ENCODE measurements at places on chromosomes 5 and 9. TPM values are rescaled to one million over a fixed set of nuclear protein-coding genes. Genes with fewer than 3 reads are reported as not detected.
A peak's percentile ranks its signal among the peaks of the same experiment; 100 is the strongest.

GRCh38 chr5:96957254-96958049 lies 21.6 kb downstream of the LNPEP start:
- no peak for DNase-seq

The IRX2 gene
- total RNA-seq: not detected

The MEIKIN gene
- total RNA-seq: 3.6 TPM

The EFNA5 gene
- total RNA-seq: not detected

The C9 gene
- not detected for total RNA-seq

GRCh38 chr5:176875783-176876505 lies 23.2 kb downstream of the HK3 start:
- no peak for DNase-seq

DNA sequence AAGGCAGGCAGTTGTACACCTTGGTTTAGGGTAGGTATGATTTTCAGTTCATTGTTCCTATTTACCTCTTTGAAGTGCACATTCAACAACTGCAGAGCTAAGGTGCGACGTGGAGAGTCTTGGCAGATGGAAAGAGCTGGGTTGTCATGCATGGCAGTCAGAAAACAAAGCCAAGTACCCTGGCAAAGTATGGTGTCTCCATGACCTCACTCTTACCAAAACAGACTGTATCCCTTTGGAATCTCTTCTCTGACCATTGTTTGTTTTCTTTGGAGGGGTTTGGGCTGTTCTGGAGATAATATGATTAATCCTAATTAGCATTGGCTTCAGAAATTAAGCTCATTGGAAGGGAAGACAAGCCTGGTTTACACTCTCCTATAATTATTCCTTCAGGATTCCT lies 665.7 kb downstream of the DNAH5 start:
- no peak for DNase-seq

DNA sequence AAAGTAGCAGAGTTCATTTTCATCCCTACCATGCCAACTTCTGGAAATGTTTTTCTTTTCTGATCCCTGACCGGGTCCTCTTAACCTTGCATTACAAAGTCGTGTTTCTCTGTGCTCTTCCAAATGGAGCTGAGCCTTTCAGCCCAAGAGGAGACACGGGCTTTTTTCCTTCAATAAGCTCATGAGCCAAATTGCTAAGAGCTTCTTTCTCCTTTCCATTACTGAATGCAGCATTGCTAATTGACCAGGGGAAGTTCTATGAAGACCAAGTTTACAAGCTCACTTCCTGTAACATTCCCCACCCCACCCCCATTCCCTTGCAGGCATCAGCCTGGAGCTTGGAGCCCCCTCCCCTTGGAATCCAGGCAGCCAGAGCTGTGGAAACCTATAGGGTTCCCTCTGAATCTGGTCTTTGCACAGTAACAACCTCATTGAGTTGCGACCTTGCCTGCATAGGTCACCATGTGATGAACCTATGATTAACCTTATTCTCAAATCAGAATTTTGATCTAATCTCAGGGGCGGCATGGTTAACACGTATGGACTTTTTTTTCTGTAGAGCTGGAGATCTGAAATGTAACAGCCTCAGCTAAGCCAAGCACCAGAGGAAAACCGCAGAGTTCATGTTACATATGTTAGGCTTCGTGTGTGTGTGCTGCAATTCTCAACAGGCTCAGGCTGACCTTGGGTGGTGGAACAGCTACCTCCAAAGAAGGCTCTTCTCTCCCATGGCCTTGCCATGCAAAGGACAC lies 395.7 kb upstream of the ZNF462 start:
- DNase-seq: no peak

- DNase-seq: no peak
These were observed 853 bp downstream of the DCP2 start for GRCh38 chr5:112977440-112977861.

The PFN3 gene
- total RNA-seq: not detected

DNA sequence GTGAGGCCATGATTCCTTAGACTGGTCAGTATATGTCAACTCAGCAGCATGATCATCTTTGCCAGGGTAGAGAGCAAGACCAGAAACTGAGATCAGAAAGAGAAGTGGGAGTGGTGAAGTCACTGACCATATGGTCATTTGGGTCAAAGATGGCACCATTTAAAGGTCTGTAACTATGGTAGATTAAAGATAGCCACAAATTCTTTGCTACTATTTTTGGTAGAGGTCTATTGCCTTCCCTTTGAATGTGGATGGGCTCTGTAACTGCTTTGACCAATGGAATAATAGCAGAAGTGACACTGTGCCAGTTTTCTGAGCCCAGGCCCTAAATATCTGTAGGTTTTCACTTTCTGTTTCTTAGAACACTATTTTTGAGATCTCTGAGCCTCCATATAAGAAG lies 117.6 kb downstream of the PCSK1 start:
- no peak for DNase-seq

DNA sequence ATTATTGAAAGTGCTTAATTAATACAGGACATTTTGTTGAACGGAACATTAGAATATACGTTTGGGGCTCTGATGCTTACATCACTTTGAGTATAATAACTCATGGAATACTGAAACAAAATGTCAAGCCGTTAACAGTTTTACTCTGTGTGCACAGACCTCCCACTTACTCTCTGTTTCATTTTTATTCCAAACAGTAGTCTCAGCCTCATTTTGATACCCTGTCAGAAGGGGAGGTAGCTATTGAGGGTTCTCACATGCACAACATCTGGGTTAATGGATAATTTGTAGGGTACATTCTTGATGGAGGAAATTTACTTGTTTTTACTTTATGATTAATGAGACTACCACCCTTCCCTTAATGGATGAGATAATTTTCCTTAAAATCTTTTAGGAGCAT lies 59.0 kb downstream of the SCAMP1 start:
- DNase-seq: no peak

The SPAG8 gene
- total RNA-seq: 5.6 TPM

The DIAPH1 gene
- 211 TPM for total RNA-seq

The FAM13B gene
- 66.6 TPM for total RNA-seq

GRCh38 chr9:376115-376514 lies 161.4 kb downstream of the DOCK8 start:
- DNase-seq: no peak

GRCh38 chr5:124583469-124584350 lies 162.7 kb downstream of the ZNF608 start:
- no peak for DNase-seq

GRCh38 chr9:95605816-95606488 lies 89.2 kb upstream of the PTCH1 start:
- no peak for DNase-seq

DNA sequence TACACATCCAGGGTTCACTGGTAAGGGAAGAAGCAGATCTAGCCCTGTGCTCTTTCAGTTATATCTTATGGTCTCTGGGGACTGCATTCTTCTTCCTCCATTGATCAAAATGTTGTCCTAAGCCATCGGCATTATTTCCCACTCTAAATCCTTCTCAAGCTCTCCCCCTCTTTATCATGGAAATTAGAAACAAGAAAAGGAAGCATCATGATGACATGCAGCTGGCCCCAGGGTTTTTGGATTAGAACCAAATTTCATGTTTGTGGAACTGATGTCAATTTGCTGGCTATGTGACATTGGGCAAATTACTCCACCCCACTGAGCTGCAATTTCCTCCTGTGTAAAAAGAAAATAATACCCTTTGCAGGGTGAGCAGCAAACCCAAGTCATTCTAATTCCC lies 39.5 kb downstream of the MFAP3 start:
- DNase-seq: no peak

- DNase-seq: no peak
These were observed 1143.2 kb upstream of the CDH6 start for GRCh38 chr5:30050056-30050815.

DNA sequence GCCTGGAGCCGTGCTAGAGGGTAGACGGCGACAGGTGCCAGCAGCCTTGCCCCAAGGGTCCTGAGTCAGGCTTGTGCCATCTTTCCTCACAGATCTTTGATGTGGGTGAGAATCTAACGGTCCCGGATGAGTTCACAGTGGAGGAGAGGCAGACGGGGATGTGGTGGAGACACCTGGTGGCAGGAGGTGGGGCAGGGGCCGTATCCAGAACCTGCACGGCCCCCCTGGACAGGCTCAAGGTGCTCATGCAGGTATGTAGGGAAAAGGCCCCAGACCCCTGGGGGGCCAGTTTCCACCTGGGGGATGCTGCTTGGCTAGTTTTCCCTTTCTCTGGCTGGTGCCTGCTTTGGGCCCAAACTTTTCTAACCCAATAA lies 24.0 kb downstream of the PTGES2 start:
- DNase-seq: no peak

The SVEP1 gene
- not detected for total RNA-seq

DNA sequence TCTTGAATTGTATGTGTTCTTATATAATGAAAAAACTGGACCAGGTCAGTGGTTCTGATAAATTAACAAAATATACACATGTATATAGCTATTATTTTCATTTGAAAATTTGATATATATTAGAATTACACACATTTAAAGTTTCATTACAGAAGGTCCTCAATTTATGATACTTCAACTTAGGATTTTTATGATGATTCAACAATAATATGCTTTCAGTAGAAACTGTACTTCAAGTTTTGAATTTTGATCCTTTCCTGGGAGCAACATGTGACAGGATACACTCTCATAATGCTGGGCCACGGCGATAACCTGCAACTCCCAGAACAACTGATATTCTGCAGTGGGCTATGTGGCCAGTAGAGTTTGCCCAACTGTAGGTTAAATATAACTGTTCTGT lies 344.7 kb downstream of the TAF11L14 start:
- no peak for DNase-seq

- no peak for DNase-seq
These were observed 518.9 kb downstream of the PRELID2 start for GRCh38 chr5:145316282-145316681.

DNA sequence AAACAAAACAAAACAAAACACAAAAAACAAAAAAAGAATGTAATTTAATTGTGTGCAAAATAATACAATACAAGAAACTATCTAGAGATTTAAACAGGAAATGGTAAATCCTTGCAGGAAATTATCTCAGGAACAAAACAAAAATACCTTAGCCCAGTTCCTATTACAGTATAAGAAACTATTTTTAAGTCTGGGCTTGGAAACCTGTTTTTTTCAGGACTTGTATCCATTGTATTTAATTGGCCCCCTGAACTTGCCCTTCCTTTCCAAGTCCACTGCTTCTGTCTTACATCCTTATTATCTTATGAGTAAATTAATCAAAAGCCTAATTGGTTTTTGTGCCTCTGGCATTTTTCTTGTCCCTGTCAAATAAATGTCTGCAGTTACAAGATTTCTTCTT lies 48.5 kb downstream of the ST8SIA4 start:
- no peak for DNase-seq

GRCh38 chr5:53323511-53323910 lies 156.9 kb upstream of the FST start:
- DNase-seq: no peak

GRCh38 chr5:59393585-59394420 lies 499.7 kb downstream of the PDE4D start:
- DNase-seq: no peak

DNA sequence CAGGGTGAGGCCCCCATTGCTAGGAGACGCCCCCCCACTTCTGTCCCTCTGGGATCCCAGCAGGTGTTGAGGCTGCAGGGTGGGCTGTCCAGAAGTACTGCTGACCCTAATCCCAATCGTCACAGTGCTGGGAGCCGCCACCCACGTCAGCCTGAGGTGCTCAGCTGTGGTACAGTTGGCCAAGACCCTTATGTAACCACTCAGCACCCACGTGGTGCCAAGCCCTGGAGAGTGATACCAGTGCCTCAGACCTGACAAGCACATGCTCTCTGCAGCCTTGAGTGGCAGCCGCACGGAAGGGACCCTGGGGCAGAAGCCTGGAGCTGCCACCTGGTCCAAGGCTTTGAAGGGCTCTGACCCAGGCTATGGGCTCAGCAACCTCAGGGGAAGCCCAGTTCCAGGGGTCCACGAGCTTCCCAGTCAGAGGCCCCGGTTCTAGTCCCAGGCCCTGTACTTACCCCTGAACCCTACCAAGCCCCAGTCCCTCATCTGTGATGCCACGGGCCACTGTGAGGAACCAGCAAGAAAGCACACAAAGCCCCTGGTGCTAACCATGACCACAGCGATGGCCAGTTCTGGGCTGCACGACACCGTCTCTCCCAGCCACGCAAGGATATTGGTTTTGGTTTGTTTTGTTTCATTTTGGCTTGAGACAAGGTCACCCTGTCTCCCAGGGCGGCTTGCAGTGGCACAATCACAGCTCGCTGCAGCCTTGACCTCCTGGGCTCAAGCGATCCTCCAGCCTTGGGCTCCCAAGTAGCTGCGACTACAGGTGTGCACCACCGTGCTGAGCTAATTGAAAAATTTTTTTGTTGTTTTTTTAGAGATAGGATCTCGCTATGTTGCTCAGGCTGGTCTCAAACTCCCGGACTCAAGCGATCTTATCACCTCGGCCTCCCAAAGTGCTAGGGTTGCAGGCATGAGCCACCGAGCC lies 50.7 kb downstream of the DBH start:
- DNase-seq: no peak

The DTWD2 gene
- 3.5 TPM for total RNA-seq

DNA sequence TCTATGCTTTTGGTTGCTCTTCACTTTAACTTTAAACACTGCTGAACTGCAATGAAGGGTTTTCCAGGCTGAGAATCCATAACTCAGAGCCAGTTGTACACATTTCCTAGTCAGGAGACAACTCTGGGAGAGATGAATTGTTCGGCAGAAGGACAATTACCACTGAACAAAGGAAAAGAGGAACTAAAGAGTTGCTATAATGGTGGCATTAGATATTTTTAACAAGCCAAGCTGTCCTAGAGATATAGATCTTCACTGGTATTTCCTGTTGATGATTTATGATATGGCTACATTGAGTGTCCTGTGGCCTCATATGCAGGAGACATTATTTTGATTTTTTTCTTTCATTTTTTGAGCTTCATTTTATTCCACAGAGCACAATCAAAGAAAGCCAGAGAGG lies 219.1 kb upstream of the PCSK5 start:
- no peak for DNase-seq

GRCh38 chr9:90611568-90611967 lies 31.1 kb downstream of the DIRAS2 start:
- no peak for DNase-seq

- DNase-seq: no peak
These were observed 17.1 kb upstream of the SPATA31E1 start for GRCh38 chr9:87865626-87866025.

The PCDHB16 gene
- total RNA-seq: not detected

The STKLD1 gene
- total RNA-seq: 2.1 TPM

- DNase-seq: peak; percentile 50
These were observed 105.6 kb upstream of the PCA3 start for GRCh38 chr9:76658510-76659231.

DNA sequence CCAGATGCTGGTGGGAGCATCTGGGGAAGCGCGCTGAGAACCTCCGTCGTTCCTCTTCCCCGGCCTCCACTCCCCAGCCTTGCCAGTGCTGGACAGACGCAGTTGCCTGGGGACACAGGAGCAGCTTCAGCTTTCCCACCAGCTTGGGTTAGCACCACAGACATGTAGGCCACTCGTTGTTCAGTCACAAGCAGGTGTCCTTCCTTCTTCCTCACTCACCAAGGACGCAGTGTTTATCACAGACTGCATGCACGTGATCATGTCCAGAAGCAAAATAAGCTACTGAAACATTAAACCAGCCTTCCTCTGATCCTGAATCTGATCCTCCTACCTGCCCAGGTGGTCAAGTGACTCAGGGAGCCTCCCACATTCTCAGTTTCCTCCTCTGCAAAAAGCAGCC lies 232.9 kb downstream of the SYK start:
- no peak for DNase-seq

All from CD4-positive, alpha-beta memory T cell (primary cell).